ENCODE measurements at places on chromosomes 2 and 18.

GRCh38 chr2:221025398-221025797, 546.7 kb downstream of the EPHA4 start:
- no peak for DNase-seq

DNA sequence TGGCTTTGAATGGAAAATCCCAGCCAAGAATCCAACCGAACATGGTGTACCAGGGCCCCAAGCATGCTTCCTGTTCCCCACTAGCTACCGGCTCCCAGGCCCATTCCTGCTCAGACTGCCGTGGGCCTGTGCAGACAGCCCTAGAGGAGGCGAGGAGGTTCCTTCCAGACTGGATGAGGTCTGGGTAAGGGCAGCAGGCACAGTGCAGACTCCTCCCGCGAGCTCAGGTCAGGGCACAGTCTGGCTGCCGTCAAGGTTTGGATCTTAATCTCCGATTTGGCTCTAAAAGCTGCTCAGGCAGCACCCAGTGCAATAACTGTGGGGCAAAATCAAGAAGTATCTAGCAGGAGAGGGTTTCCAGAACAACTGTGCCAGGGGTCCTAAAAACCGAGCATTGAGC, 19.3 kb upstream of the TTR start:
- no peak for DNase-seq

- DNase-seq, result no peak
These were observed 51.4 kb downstream of the TRIB2 start for GRCh38 chr2:12767996-12768624.

DNA sequence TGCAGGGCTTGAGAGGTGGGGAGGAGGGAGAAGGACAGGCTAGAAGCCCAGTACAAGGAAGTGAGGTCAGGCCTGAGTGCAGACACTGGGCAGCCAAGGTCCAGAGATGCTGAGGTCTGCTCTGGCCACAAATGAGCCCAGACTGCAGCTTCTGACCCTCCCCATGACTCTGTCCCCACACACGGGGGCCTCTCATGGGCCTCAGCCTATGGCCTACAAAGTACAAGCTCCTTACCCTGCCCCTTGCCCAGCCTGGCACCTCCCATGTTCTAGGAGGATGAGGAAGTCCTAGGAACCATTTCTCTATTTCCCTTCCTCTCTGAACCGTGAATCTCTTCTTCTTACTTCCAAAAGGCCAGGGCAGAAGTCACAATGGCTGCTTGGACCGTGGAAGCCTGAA, 193.8 kb downstream of the ANKRD30B start:
- DNase-seq, result no peak

DNA sequence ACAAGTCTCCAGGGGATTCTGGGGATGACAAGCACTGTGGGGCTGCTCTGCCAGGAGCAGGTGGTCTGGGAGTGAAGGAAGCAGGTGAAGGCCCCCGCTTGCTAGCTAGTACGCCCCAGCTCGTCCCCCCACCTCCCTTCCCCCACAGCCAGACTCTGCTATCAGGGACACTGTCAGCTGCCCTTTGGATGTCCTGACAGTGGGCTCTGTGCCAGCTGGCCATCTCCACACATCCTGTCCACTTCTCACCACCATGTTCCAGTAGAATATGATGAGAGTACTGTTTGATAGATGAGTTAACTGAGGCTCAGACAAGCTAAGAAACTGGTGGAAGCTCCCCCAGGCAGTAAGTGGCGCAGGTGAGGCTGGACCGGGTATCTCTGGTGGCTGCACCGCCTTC, 276.2 kb downstream of the CELF4 start:
- no peak for DNase-seq

- no peak for DNase-seq
These were observed 234.9 kb upstream of the SMAD7 start for GRCh38 chr18:49185623-49186022.

GRCh38 chr18:69564602-69565001, 163.9 kb downstream of the DOK6 start:
- DNase-seq, result no peak

- DNase-seq, result no peak
These were observed 143.9 kb upstream of the CREB1 start for GRCh38 chr2:207385903-207386302.

GRCh38 chr2:201924453-201924852, 109.2 kb upstream of the FZD7 start:
- DNase-seq, result no peak

- no peak for DNase-seq
These were observed 24.2 kb downstream of the LDLRAD4 start for GRCh38 chr18:13242797-13243196.

DNA sequence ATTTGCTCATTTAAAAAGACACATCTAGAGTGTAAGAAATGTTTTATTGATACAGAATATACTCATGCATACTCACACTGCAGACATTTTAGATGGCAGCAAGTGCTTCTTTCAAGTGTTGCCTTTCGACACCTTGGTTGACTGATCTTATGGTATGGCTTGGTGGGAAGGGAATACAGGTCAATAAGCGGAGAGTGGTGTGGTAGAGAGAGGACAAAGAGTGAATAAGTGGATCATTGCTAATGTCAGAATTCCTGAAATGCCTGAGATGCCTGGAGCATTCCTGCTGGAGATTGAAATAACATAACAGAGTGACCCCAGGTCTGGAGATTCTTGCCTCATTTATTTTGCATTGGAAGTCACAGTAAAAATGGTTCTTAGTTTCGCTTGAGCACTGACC, 76.7 kb downstream of the RND3 start:
- DNase-seq, result no peak

GRCh38 chr2:37205689-37206341, 9.5 kb downstream of the CEBPZOS start:
- no peak for DNase-seq

- no peak for DNase-seq
These were observed 62.0 kb upstream of the WDR75 start for GRCh38 chr2:189379287-189379630.

- DNase-seq, result no peak
These were observed 16.9 kb downstream of the ZNF236 start for GRCh38 chr18:76839086-76839794.

Data from bone marrow (tissue), 2 donors.